ENCODE measurements at places on chromosomes 4 and X.

- DNase-seq: no peak
Observed at GRCh38 chr4:126603210-126603609, 1029.5 kb upstream of the INTU start.

DNA sequence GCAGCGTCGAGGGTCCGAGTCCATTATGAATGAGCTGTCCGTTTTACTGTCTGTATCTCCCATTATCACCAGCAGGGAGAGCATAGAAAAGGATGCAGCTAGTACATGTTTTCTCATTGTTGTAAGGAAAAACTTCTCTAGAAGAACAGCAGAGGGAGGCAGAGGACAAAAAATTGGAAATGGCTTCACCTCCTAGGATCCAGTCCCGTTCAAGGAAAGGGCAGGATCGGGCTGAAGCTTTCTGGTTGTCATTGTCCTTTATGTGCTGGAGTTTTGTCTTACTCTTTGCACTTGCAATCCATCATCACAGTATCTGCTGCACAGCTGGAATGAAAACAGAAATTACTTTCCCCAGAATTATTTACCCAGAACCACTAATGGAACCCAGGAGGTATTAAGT lies 14.7 kb downstream of the NDP start:
- no peak for DNase-seq

DNA sequence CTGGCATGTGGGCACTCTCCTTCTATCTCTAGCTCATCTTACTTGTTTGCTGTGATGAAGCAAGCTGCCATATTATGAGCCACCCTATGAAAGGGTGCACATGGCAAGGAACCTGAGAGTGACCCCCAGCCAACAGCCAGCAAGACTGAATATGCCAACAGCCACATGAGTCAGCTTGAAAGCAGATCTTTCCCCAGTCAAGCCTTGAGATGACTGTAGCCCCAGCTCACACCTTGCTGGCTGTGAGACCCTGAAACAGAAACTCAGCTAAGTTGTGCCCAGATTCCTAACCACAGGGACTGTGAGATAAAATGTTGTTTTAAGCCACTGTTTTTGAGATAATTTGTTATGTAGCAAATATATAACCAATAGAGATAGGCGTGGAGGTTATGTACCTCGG lies 36.2 kb downstream of the KDM5C start:
- no peak for DNase-seq

GRCh38 chr4:151105454-151106032 lies 6.1 kb downstream of the RPS3A start:
- no peak for DNase-seq

DNA sequence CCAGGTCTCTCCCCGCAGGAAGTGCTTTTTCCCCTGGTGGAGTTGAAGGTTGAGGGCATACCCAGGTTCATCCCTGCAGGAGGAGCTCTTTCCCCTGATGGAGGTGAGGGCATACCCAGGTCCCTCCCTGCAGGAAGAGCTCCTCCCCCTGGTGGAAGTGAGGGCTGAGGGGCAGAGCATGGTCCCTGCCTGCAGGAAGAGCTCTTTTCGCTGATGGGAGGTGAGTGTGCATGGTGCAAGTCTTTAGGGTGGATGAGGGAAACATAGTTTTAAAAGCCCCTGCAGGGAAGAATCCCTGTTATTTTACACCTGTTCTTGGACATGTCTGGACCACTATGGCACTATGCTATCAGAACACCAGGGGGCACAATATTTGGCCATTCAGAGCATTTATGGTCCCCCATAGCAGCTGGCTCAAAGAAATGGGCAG lies 43.7 kb upstream of the PUDP start:
- no peak for DNase-seq

GRCh38 chrX:43525901-43526610 lies 130.0 kb upstream of the MAOA start:
- no peak for DNase-seq

DNA sequence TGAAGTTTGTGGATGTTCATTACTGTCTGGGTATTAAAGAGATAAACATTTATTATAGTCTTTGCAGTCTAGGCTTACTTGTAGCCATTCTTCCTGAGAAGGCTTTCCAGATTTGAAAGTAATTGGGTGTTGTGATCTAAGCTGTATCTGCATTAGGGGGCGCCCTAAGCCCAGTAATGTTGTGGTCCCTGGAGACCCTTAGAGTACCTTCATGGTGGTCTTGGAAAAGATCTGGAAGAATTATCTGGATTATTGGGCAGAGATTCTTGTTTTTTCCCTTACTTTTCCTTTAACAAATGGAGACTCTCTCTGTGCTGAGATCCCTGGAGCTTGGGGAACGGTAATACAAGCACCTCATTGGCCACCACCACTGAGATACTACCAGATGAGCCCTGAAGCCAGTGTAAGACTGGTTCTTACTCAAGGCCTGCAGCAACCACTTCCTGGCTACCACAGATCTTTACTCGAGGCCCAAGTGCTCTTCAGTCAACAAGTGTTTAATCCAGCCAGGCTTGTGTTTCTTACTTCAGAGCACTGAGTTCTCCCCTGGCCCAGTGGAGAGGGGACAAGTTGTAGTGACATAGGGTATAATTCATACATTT lies 63.1 kb downstream of the RTL3 start:
- DNase-seq: no peak

GRCh38 chr4:23934915-23935314 lies 45.1 kb upstream of the PPARGC1A start:
- no peak for DNase-seq

DNA sequence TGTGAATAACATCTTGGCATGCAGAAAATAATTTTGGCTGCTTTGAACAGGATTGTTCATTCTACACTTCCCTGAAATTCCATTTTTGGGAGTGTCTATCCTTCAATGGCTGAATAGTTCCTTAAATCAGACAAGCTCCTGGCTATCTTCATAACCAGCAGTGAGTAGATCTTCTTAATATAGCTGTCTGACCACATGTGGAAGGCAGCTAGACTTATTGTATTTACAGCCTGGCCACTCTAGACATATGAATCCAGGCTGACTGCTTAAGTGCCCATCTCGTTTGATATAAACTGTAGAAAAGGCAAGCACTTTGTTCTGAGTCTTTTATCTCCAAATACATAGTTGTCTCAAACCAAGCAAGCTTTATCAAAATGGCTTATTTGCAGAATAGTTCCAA lies 40.0 kb downstream of the PWWP3B start:
- DNase-seq: no peak

DNA sequence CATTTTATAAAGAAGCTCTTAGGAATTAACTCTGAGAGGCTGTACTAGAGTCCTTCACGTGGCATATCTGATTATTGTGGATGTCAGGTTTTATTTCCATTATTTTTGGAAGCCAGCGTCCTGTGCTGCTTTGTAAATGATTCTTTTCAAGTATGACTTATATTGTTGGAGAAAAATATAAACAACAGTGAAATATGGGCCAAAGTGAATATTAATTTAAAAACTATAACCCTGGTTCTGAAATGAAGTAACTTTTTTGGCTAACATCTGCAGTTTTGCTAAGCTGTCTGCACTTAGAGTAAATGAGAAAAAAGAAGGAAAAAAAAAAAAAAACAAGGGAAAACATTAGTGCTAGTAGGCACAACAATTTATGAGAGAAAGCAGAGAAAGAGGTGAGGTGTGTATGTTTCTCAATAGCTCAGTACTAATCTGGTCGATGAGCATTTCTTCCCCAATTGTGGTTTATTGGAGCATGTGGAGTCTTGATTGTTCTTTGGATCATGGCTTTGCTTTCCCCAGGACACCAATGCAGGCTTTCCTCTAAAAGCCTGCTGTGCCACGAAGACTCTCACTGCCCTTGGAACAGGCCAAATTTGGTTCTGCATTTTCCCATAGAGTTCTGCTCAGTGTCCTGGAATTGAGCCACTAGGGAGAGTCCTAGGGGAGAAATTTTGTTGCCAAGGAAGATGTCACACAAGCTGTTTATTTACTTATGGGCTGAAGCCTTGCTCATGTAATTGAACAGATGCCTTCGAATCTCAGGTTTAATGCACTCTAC lies 273.3 kb downstream of the DKK2 start:
- no peak for DNase-seq

- DNase-seq: no peak
Observed at GRCh38 chr4:844752-845232, 18.9 kb upstream of the CPLX1 start.

GRCh38 chr4:177385576-177386277 lies 56.5 kb downstream of the AGA start:
- DNase-seq: no peak

GRCh38 chr4:32841217-32841616 lies 2121.0 kb downstream of the PCDH7 start:
- DNase-seq: no peak

- no peak for DNase-seq
Observed at GRCh38 chrX:14832586-14832985, 40.3 kb downstream of the FANCB start.

- DNase-seq: no peak
Observed at GRCh38 chr4:171676555-171677215, 136.5 kb upstream of the GALNTL6 start.

DNA sequence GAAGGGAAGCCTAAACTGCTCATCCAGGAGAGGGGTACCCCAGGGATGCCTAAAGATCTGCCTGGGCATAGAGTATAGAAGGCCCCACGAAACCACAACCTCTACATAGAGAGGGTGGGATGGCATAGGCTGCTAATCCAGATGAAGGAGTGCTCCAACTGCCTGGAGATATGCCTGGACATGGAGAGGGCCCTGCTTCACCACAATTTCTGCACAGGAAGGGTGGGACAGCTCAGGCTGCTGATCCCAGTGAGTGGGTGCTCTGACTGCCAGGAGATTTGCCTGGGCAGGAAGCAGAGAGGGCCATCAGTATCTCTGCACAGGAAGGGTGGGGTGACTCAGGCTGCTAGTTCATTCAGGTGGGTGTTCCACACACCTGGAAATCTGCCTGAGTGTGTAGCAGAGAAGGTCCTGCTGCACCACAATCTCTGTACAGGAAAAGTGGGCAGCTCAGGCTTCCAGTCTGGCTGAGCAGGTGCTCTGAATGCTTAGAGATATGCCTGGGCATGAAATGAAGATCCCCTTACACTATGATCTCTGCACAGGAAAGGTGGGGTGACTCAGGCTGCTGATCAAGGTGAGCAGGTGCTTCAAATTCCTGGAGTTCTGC lies 61.1 kb downstream of the ZNF518B start:
- DNase-seq: no peak

GRCh38 chr4:150447356-150447755 lies 134.6 kb upstream of the MAB21L2 start:
- DNase-seq: no peak

DNA sequence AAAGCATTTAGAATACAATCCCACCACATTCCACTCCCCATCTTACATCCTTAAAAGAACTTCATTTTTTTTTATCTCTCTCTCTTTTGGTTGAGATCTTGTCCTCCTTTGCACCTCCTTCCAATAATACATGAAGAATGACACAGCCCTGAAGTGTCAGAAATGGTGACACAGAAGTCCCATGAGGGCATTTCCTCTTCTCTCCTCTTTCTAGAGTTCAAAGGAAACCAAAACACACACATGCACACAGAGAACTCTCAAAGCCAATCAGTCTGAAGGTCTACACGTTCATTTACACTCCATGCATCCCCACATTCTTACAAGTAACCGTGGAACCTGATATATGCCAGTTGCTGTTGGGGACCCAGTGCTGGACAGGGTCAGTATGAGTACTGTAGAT lies 450.7 kb downstream of the HNRNPD start:
- no peak for DNase-seq

DNA sequence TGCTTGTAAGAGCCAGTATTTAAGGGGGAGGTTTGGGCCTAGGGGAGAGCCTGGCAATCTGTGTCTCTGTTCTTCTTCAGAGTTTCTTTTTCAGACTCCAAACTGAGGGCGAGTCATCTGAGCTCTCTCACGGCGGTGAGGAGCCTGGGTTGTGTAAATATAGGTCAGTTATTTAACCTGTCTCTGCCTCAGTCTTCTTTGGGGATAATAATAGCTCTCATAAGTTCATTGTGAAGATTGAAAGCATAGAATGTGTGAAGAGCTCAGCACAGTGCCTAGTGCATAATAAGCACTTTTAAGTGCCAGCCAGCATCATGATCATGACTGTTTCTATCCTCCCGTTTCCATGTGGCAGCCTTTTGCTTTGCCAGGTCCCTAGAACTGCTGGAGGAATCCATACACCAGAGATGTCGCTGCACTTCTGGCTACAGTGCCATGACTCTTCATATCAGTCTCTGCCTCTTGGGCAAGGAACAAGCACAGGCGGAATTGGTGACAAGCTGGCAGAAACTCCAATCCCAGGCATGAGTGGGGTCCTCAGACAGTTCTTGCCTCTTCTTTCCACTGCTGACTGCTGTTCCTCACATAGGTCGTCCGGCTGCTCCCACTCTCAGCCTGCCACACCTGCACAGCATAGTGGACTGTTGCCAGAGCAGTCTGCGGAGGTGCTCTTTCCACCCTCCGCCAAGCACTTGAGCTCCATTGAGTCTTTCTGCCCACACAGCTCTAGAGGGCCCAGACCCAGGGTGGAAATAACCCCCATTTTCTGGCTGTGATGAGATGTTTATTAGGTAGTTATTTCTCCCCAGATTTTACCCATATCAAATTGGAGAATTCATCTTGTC lies 103.7 kb upstream of the MAML3 start:
- DNase-seq: no peak

GRCh38 chrX:7106649-7107048 lies 40.9 kb upstream of the STS start:
- no peak for DNase-seq

DNA sequence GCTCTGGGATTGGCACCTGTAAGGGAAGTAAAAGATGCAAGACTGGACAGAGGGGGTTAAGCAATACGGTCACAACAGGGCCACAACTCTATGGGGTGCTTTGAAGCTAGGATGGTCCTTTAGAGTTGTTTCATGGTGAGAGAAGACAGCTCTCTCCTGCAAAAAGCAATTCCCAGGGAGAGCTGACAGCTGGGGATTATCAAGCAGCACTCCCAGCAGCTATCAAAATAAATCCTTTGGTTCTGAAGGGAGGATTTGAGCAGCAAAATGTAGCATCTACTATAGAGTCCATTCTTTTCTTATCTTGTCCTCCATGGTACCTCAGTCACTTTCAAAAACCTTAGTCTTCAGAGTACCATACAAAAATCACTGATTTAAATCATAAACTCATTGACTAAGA lies 35.1 kb upstream of the AP1AR start:
- no peak for DNase-seq

GRCh38 chr4:122963216-122963615 lies 40.8 kb upstream of the NUDT6 start:
- no peak for DNase-seq

DNA sequence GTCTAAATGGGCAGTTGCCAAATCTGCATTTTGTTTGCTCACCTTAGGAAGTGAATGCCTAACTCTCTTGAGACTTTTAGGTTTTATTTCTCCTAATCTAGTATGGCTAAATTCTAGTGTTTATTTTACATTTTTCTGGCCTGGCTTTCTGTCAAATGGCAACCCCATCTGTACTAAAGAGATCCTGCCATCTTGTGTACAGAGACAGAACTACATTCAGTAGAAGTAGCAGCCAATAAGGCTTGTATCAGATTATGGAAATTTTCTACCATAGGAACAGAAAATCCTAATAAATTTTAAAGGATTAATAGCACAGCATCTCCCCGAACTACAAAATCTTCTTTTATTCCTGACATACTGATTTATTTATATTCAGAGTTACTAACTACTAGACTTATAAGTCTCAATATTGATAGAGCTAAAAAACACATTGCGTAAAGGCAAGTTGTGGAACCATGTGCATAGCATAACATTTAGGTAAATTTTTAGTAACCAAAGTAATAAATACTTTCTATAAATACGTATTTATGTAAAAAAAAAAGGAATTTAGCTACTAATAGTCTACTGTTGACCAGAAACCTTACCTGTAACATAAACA lies 45.5 kb downstream of the TMEM144 start:
- DNase-seq: no peak

Data from stimulated activated CD4-positive, alpha-beta T cell treated with anti-CD3 and anti-CD28 coated beads, Interleukin-1b, Interleukin-23, amount 100 ng/mL, for 1 hour (primary cell).